ENCODE measurements at places on chromosomes 11 and 22. TPM values are rescaled to one million over a fixed set of nuclear protein-coding genes. Genes with fewer than 3 reads are reported as not detected.
A peak's percentile ranks its signal among the peaks of the same experiment; 100 is the strongest.

- H3K27ac ChIP-seq = no peak overlapping the region
- no peak overlapping the region for H3K4me3 ChIP-seq
- H3K27me3 ChIP-seq = no peaks in the 10 kb centered on the region
- no peaks in the 10 kb centered on the region for H3K36me3 ChIP-seq
- H3K4me1 ChIP-seq = peaks cover 7% of the 10 kb centered on the region
Observed at GRCh38 chr11:27277843-27278242, 85.2 kb downstream of the CCDC34 start.

The TESMIN gene
- total RNA-seq = 73.9 TPM

The SMTNL1 gene
- not detected for total RNA-seq

DNA sequence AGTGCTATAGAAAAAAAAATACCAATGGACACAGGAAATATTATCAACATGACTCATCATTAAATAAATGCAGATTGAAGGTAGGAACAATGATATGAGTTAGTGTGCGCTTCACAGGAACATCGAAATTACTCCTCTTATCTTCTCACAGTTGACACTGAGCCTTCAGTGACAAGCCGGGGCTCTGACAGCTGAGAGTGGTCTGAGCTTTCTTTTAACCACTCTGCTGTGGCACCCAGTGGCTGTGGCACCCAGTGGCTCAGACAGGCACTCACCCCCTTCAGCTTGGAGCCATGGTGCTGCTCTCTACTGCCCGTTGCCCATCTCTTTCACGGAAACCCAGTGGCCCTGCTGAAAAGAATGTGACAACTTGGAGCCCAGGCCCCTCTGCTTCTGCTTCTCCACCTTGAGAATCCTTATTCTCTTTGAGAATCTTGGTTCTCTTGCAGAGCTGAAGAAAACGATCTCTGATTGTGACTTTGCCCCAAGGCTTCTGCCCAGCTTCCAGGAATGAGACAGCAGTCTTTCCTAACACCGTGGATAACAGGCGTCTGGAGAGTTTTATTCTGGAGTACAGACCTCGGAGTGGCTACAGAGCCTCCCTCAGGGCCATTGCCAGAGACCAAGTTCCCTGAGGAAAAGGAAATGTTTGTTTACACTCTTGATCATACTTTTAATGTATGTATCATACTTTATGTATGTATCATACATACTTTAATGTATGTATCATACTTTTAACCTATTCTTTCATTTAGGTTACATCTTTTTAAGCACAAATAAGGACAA is 37.1 kb upstream of the OR8B8 start:
- H3K36me3 ChIP-seq = no peaks in the 10 kb centered on the region
- peaks cover 7% of the 10 kb centered on the region for H3K27me3 ChIP-seq
- DNase-seq = peak; percentile 59
- H3K4me3 ChIP-seq = no peak overlapping the region

- H3K27ac ChIP-seq = no peak overlapping the region
- no peaks in the 10 kb centered on the region for H3K27me3 ChIP-seq
- no peak for DNase-seq
- H3K36me3 ChIP-seq = no peaks in the 10 kb centered on the region
- H3K4me1 ChIP-seq = peaks cover 3% of the 10 kb centered on the region
- no peak overlapping the region for H3K4me3 ChIP-seq
Observed at GRCh38 chr11:91906871-91907624, 317.6 kb upstream of the FAT3 start.

The OR2AG1 gene
- total RNA-seq = not detected

The MYBPC3 gene
- not detected for total RNA-seq

DNA sequence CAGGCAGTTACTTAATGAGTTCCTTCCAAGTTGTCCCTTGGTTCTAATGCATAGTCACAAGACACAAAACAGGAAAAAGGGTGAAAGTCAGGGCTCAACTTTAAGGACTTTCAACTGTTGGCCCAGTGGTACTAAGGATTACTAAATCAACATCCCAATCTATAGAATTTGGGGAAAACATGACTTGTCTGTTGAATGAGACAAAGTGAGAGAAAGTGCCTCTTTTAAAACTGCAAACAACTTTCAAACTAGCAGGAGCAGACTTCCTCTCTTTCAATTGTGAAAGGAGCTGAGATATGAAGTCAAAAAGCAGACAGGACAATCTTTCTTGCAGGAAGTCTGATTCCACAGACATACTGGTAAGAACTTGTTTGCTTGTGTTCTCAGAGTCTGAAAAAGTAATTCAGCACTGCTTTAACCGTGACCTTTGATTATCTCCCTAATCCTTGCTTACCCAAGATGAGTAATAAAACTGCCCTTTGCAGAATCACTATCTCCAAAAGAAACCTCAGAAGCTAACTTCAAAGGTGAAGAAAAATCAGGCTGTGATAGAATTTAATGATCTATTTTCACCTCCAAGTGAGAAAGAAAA is 960.7 kb upstream of the RAG2 start:
- peak overlapping the region; percentile 12 for H3K4me3 ChIP-seq
- DNase-seq = no peak
- H3K36me3 ChIP-seq = no peaks in the 10 kb centered on the region
- H3K27ac ChIP-seq = no peak overlapping the region
- H3K27me3 ChIP-seq = peaks cover 15% of the 10 kb centered on the region

GRCh38 chr11:111336582-111337256 is 38.4 kb downstream of the POU2AF3 start:
- H3K36me3 ChIP-seq = no peaks in the 10 kb centered on the region
- H3K4me1 ChIP-seq = peaks cover 15% of the 10 kb centered on the region
- DNase-seq = peak; percentile 76

DNA sequence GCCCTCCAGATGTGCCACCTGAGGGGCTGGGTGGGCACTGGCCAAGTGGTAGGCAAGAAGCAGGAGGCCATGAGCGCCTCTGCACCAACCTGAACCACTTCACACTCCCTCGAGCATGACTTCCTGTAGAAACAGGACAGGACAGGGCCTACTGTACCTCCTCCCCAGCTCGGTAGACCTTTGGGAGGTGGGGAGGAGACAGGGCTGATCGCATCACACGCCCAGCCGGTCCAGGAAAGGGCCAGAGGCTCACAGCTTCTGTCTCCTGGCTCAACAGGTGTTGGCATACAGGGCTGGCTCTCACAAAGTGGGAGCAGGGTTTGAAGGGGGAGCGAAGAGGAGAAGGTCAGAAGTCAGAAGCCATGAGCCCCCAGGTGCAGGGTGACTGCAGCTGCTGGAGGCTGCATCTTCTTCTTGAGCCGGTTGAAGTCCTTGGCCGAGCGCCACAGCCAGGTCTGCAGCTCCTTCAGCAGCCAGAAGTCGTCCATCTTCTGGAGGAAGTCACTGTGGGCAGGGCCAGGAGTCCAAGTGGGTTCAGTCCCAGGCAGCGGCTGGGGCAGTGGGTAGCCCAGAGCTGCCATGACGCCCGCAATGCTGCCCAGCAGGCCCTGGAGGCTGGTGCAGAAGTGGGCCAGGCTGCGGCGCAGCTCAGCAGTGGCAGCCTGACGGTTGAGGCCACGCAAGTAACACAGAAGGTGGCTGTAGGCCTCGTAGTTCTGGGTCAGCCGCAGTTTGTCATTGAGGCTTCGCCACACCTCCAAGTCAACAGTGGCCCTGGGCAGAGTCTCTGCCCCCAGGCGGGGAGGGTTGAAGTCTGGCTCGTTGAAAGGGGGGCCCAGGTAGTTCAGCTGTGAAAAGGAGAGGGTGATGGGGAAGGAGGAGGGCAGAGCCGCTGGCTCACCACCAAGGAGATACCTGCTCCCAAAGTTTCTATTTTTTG is 8.3 kb downstream of the CLCF1 start:
- no peak overlapping the region for H3K27ac ChIP-seq
- DNase-seq = no peak
- no peaks in the 10 kb centered on the region for H3K36me3 ChIP-seq
- H3K27me3 ChIP-seq = no peaks in the 10 kb centered on the region

The LUZP2 gene
- total RNA-seq = 2.0 TPM

The NLRX1 gene
- total RNA-seq = 21.8 TPM

DNA sequence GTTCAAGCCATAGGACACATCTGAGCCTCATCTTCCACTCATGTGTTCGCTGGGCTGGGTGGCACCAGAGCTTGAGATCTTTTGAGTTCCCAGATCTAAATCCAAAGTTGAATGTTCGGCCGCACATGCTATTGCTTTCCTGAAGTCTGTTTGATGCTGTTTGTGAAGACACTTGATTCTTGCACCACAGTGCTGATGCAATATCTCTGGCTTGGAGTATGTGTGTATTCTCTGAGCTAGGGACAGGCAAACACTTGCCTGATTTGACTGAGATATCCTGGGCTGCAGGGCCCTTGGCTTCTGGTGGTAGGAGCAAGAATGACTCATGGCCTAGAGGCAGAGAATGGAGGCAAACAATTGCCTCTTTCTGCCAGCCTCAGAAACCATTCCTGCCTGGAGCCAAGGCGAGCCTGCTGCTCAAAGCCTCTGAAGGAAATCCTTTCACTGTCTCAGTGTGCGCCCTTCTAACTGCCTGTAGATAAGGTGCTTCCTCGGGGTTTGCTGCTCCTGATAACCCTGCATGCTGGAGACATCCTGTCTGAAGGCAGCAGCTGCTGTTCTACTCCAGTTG is 73.0 kb downstream of the CYB5R2 start:
- peaks cover 36% of the 10 kb centered on the region for H3K4me1 ChIP-seq
- peak overlapping the region; percentile 26 for H3K27ac ChIP-seq
- H3K4me3 ChIP-seq = no peak overlapping the region
- no peaks in the 10 kb centered on the region for H3K27me3 ChIP-seq
- DNase-seq = peak; percentile 80

DNA sequence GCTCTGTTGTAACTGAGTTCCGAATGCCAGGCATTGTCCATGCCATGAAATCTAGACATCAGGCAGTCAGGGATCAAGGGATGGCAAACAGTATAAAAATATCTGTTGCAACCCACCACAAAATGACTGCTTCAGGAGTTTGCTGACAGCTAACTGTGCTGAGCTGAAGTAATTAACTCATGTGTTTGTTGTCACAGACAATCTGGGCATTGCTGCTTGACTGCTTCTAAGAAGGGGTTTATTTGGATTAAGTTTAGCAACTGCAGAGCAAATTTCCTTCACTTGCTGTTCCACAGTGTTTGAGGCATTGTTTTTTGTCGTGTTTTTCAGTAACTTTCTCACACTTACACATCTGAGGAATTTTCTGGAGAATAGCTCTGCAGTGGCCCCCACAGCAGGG is 30.4 kb downstream of the BSX start:
- peak overlapping the region; percentile 85 for H3K27ac ChIP-seq
- no peaks in the 10 kb centered on the region for H3K36me3 ChIP-seq
- H3K4me3 ChIP-seq = no peak overlapping the region
- no peaks in the 10 kb centered on the region for H3K27me3 ChIP-seq
- peaks cover 5% of the 10 kb centered on the region for H3K4me1 ChIP-seq

DNA sequence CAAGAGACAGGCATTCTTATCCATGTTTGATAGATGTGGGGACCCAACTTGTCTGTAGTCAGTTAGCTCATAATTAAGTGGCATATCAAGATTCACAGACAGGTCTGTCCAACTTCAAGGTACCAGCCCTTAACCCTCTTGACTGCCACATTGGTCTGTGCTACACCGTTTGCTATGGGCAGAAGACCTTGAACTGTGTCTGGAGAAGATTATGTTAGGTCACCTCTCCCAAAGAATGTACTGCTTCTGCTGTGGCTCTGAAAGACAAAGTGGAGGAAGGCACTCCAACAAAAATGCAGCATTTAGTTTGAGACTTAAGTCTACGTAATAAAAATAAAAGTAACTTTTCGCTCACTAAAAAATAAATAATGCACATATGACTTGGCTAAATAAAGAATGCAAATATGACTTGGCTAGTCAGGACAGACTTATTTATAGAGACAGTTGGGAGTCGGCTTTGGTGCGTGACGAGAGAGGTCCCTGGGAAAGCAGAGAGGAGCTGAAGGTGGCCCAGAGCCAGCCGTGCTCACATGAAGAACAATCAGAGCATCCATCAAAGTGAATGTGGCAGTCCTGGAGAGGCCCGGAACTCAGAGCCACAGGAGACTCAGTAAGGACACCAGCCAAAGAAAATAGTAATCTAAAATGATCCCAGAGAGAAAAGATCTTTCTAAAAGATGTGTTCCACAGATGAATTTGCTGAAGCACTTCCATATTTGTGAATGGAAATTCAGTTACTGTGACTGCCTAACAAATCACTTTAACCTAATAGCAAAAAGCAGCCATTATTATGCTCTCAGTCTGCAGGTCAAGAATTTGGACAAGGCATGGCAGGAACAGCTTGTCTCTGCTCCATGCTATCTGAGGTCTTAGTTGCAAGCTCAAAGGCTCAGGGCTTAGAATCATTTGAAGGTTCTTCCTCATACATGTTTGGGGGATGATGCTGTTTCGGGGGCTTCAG is 35.0 kb downstream of the CWC15 start:
- H3K27ac ChIP-seq = no peak overlapping the region
- H3K36me3 ChIP-seq = no peaks in the 10 kb centered on the region
- no peak for DNase-seq
- no peaks in the 10 kb centered on the region for H3K4me1 ChIP-seq
- H3K4me3 ChIP-seq = no peak overlapping the region

GRCh38 chr11:120248551-120249278 is 8.8 kb downstream of the POU2F3 start:
- H3K4me3 ChIP-seq = no peak overlapping the region
- no peak overlapping the region for H3K27ac ChIP-seq
- H3K4me1 ChIP-seq = no peaks in the 10 kb centered on the region
- DNase-seq = no peak

The MYRF gene
- total RNA-seq = 61.7 TPM

The ARHGAP42 gene
- 131 TPM for total RNA-seq

The NXPE1 gene
- total RNA-seq = not detected

The C11orf86 gene
- not detected for total RNA-seq

DNA sequence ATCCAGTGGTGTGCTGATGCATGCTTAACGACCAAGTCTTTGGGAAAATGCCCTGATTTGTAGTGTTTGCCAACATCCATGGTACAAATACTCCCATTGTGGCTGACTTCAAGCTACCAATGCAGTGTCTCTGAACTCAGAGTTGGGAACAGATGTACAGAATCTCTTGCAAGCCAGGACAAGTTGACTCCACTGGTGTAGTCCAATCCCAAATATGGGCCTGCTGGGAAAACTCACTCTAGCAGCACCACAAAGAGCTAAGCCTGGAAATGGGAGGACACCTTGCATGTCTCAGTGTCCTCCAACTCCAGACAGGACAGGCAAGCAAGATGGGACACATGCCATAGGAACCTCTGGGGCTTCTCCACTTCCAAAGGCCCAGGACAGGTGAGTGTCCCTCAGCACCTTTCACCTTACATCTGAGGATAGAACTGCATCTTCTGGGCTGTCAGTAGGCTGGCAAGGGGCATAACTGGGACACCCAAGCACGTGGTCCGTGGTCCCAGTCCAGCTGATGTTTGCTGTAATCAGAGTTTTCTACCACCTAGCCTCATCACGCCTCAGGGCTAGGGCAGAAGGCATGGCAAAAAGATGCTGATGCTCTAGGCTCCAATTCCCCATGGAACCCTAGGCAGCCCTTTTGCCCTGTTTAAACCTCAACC is 6.5 kb downstream of the LMO1 start:
- DNase-seq = no peak
- peaks cover 32% of the 10 kb centered on the region for H3K27me3 ChIP-seq
- H3K4me3 ChIP-seq = no peak overlapping the region
- no peaks in the 10 kb centered on the region for H3K36me3 ChIP-seq

DNA sequence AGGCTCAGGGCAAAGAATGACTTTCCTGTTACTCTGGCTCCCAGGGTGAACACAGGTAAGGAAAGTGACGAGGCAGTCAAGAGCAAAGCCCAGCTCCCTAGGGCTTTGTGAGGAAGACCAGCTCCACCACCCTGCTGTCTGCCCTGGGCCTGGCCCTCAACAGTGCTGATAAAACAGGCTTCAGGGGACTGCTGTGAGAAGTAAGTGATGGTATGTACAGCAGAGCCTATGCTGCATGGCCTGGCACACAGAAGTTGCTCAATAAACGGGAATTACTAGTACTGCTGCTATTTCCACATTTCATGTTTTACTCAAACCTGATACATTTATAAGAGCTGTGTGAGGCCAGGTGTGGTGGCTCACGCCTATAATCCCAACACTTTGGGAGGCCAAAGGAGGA is 50.3 kb downstream of the MICAL3 start:
- no peak for DNase-seq
- H3K27ac ChIP-seq = no peak overlapping the region
- no peaks in the 10 kb centered on the region for H3K36me3 ChIP-seq

The OR4D9 gene
- total RNA-seq = not detected

The SMIM38 gene
- total RNA-seq = 0.11 TPM

Data from endodermal cell (in vitro differentiated cells).